ENCODE measurements at places on chromosomes 12 and 14. TPM values are rescaled to one million over a fixed set of nuclear protein-coding genes. Genes with fewer than 3 reads are reported as not detected.

ACRBP gene
- 18.0 TPM for total RNA-seq

DDX11 gene
- 88.9 TPM for total RNA-seq

CLEC1A gene
- total RNA-seq, result not detected

FICD gene
- 3.0 TPM for total RNA-seq

GLIPR1L1 gene
- total RNA-seq, result not detected

FAM186B gene
- 0.18 TPM for total RNA-seq

CEP83 gene
- 25.0 TPM for total RNA-seq

ZNF268 gene
- 8.2 TPM for total RNA-seq

AMDHD1 gene
- total RNA-seq, result not detected

GRCh38 chr14:26339381-26339780 is 258.5 kb downstream of the NOVA1 start:
- H3K27me3 ChIP-seq, result no peaks in the 10 kb centered on the region
- no peaks in the 10 kb centered on the region for H3K36me3 ChIP-seq

- H3K27ac ChIP-seq, result no peak overlapping the region
- peaks cover 30% of the 10 kb centered on the region for H3K27me3 ChIP-seq
- no peaks in the 10 kb centered on the region for H3K36me3 ChIP-seq
Measured at GRCh38 chr12:6110006-6110405, 14.5 kb downstream of the VWF start.

DNA sequence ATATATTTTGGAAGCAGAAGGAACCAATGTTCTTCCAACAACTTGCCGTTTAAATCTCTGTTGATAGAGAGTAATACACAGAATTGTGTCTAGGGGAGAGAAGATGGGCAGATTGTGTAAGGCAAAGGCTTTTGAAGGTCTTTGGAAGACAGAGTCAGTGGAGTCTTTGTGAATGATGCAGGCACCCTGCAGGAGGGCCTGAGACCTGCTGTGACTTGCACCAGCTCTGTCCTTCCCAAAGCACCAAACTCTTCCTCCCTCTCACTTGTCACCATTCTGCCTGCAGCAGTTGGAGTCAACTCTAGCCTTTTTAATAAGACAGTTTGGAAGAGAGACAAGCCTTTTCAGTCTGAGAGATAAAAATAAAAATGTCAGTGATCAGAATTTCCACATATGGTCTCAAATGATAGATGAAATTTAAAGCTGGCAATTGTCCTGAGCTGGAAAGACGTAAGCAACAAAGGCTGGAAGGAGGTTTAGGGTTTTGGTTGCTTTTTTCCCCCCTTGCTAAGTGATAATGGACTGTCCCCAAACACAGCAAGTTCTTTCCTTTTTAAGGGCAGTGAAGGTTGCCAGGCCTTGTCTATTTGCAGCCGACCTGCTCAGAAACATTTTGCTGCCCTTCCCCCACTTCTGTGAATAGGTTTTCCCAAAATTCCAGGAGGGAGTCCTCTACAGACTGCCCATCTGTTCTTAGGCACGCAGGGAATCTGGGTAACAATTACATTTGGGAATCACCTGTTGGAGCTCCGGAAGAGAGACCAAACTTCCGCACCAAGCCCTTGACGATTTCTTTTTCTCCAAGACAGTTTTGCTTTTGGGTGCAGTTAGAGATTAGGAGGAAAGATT is 103.0 kb upstream of the NTF3 start:
- no peaks in the 10 kb centered on the region for H3K4me1 ChIP-seq
- no peak overlapping the region for H3K4me3 ChIP-seq
- no peaks in the 10 kb centered on the region for H3K27me3 ChIP-seq

DNA sequence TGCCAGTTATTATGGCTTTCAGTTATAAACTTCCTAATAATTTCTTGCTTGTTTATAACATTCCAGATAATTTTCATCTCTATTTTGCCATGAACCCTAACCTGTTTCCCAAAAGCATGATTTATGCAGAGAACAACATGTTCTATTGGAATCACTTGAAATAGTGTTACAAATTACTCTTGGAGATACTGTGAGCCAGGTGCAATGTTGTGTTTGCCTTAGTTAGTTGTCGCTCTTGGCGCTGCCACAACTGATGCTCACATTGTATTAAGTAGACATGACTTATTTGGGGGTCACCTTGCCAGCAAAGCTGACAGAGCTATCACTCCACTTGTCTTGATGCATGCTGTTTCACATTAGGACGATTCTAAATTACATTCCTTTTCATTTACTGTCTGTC is 49.4 kb downstream of the TSPAN8 start:
- DNase-seq, result no peak
- no peaks in the 10 kb centered on the region for H3K27me3 ChIP-seq
- no peaks in the 10 kb centered on the region for H3K36me3 ChIP-seq
- no peaks in the 10 kb centered on the region for H3K4me1 ChIP-seq
- H3K27ac ChIP-seq, result no peak overlapping the region

- no peaks in the 10 kb centered on the region for H3K27me3 ChIP-seq
- H3K4me1 ChIP-seq, result peaks cover 16% of the 10 kb centered on the region
- peak overlapping the region; percentile 85 for H3K4me3 ChIP-seq
- peaks cover 23% of the 10 kb centered on the region for H3K36me3 ChIP-seq
Measured at GRCh38 chr12:110743571-110744093, 941 bp upstream of the PPP1CC start.

- no peaks in the 10 kb centered on the region for H3K36me3 ChIP-seq
- peak overlapping the region; percentile 97 for H3K27ac ChIP-seq
- DNase-seq, result peak; percentile 19
- H3K27me3 ChIP-seq, result no peaks in the 10 kb centered on the region
- peaks cover 34% of the 10 kb centered on the region for H3K4me1 ChIP-seq
- H3K4me3 ChIP-seq, result peak overlapping the region; percentile 59
Measured at GRCh38 chr14:90381999-90382451, 14.8 kb upstream of the CALM1 start.

- H3K4me3 ChIP-seq, result no peak overlapping the region
- peaks cover 12% of the 10 kb centered on the region for H3K4me1 ChIP-seq
- H3K27me3 ChIP-seq, result no peaks in the 10 kb centered on the region
- H3K27ac ChIP-seq, result peak overlapping the region; percentile 55
Measured at GRCh38 chr12:116194935-116195431, 82.5 kb downstream of the MED13L start.

- H3K4me3 ChIP-seq, result no peak overlapping the region
- no peaks in the 10 kb centered on the region for H3K36me3 ChIP-seq
- H3K4me1 ChIP-seq, result no peaks in the 10 kb centered on the region
- H3K27me3 ChIP-seq, result no peaks in the 10 kb centered on the region
- no peak overlapping the region for H3K27ac ChIP-seq
Measured at GRCh38 chr12:68113644-68114043, 45.9 kb downstream of the IFNG start.

DNA sequence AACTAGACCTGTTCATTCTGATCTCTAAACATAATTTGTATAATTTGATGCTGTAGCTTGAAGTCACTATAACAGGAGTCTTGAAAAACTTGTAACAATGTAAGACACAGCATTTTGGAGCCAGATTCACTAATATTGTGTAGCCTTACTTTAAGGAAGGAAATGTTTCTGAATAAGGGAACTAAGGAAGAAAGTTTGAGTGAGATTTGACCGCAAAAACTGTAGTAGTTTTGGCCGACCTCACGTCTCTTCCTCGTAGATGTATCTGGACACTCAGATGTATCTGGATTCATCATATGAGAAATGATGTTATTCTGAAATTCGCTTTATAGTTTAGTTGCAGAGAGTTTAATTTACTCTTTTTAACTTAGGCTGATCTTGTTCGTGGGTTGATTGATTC is 13.9 kb upstream of the DNAH10 start:
- H3K4me3 ChIP-seq, result no peak overlapping the region
- peaks cover 84% of the 10 kb centered on the region for H3K36me3 ChIP-seq
- no peak overlapping the region for H3K27ac ChIP-seq
- H3K27me3 ChIP-seq, result no peaks in the 10 kb centered on the region
- DNase-seq, result no peak
- H3K4me1 ChIP-seq, result no peaks in the 10 kb centered on the region

DNA sequence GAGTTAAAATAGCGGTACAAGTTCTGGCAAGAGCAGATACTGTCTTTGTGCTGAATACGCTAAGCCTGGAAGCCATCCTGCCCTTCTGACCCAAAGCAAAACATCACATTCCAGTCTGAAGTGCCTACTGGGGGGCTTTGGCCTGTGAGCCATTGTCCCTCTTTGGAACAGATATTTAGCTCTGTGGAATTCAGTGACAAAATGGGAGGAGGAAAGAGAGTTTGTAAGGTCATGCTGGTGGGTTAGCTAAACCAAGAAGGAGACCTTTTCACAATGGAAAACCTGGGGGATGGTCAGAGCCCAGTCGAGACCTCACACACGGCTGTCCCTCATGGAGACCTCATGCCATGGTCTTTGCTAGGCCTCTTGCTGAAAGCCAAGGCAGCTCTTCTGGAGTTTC is 18.5 kb downstream of the EMP1 start:
- H3K4me3 ChIP-seq, result no peak overlapping the region
- 0 out of 2 replicates have a peak, but pooled peaks cover 5% of the 10 kb centered on the region for H3K27me3 ChIP-seq
- H3K4me1 ChIP-seq, result no peaks in the 10 kb centered on the region
- no peaks in the 10 kb centered on the region for H3K36me3 ChIP-seq

DNA sequence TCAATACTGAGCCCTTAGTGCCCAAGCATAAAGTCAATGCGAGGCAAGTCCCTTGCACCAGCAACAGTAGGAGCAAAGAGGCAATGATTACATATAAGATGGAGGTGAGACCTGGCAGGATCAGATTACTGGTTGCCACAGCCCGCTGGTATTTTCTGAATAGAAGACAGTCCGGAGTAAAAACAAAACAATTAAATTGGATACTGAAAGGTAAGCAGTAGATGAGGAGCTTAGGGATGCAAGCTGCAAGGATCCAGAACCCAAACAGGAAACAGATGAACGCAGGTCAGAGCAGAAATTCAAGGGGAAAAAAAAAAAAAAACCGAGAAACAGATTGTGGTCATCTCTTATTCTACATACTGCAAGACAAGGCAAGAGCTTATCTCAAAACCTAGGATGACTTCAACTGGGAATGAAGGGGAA is 119.6 kb downstream of the MED13L start:
- no peaks in the 10 kb centered on the region for H3K27me3 ChIP-seq
- H3K4me1 ChIP-seq, result peaks cover 39% of the 10 kb centered on the region
- DNase-seq, result no peak
- H3K27ac ChIP-seq, result no peak overlapping the region

GRCh38 chr14:21791749-21792148 is 118.1 kb upstream of the OR4E1 start:
- DNase-seq, result no peak
- H3K36me3 ChIP-seq, result no peaks in the 10 kb centered on the region
- H3K27ac ChIP-seq, result no peak overlapping the region

DNA sequence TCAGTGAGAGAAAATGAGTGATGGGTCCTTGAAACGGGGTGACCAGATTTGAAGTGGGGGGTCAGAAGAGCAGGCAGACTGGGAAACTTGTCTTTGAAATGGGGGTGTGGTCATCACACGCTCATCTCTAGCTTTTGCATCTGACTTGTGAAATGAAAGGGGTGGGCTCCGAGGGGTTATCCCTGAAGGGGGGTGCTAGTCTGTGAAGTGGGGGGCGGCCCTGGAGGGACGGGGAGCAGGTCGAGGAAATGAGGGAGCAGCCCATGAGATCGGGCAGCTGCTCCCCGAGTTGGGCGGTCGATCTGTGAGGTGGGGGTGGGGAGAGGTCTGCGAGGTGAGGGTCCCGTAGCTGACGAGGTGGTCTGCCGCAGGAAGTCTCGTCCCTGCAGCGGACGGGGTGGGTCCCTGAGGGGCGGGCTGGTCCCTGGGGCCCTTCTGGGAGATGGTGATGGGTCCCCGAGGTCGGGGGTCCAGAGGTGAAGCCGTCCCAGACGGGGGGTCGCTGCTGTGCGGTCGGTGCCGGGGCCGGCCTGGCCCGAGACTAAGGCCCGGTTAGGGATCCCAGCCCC is 542 bp downstream of the PXN start:
- peak overlapping the region; percentile 76 for H3K27ac ChIP-seq
- H3K4me3 ChIP-seq, result peak overlapping the region; percentile 70
- H3K4me1 ChIP-seq, result peaks cover 37% of the 10 kb centered on the region
- H3K36me3 ChIP-seq, result no peaks in the 10 kb centered on the region

GRCh38 chr14:84421621-84422020 is 1108.3 kb upstream of the FLRT2 start:
- H3K27ac ChIP-seq, result no peak overlapping the region
- no peaks in the 10 kb centered on the region for H3K27me3 ChIP-seq
- no peaks in the 10 kb centered on the region for H3K4me1 ChIP-seq
- DNase-seq, result no peak
- H3K36me3 ChIP-seq, result no peaks in the 10 kb centered on the region

DNA sequence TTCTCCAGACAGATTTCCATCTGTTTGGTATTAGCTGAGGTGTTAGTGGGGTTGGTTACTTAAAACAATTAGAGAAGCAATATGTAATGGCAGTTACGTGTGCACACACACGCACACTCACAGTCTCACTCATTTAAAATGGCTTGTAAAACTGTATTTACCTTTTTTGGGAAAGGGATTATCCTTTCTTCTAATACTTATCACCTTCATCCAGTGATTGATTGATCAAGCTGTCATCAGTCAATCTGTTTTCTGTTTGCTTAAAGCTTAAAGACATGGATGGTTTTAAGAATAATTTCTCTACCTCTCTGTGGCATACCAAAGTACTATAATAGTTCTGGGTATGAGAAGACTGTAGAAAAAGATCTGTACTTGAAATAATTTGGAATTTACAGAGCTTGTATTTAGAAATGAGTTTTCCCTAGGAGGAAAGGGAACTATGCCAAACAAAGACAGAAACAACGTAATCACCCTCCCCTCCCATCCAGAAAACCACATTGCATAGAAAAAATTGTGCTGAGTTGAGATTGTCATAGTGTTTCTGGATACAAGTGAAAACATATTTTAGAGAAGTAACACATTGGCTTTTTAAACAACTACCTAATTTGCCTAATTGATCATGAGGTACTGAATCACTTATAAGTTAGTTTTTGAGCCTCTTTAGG is 455.8 kb downstream of the PCNX1 start:
- no peak for DNase-seq
- peak overlapping the region; percentile 93 for H3K27ac ChIP-seq
- no peak overlapping the region for H3K4me3 ChIP-seq
- H3K27me3 ChIP-seq, result no peaks in the 10 kb centered on the region

DNA sequence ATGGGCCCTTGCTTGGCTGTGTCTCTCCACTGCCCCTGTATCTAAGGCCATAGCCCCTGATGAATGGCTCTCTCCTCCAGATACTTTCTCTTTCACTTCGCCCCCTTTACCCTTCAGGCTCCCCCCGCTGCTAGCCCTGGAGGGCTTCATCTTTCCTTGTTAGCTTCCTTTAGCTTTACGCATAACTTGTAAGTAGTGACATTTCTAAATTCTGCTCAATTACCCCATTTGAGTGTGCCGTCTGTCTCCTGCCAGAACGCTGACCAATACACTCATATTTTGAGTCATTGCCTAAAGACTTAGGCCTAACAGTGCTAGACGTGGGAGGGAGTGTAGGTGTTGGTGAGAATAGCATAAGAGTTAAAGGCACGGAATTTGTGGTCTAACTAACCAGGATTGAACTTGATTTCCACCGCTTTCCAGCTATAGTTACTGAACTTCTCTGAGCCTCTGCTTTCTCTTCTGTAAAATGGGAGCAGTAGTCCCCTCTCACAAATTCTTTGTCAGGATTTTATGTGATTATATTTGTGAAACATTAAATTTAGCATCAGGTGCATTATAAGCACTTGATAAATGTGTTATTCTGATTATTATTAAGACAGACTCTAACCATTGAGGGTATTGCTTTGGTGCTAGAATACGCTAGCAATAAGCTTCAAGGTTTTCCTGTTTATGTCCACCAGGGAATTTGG is 129.3 kb downstream of the ZFP36L1 start:
- H3K36me3 ChIP-seq, result no peaks in the 10 kb centered on the region
- no peaks in the 10 kb centered on the region for H3K4me1 ChIP-seq
- H3K27ac ChIP-seq, result no peak overlapping the region
- DNase-seq, result no peak

GRCh38 chr12:51773145-51773869 is 75.2 kb downstream of the FIGNL2 start:
- H3K27ac ChIP-seq, result no peak overlapping the region
- no peaks in the 10 kb centered on the region for H3K4me1 ChIP-seq
- peaks cover 31% of the 10 kb centered on the region for H3K27me3 ChIP-seq
- H3K4me3 ChIP-seq, result no peak overlapping the region
- H3K36me3 ChIP-seq, result no peaks in the 10 kb centered on the region

GRCh38 chr12:10167599-10167998 is 4.3 kb downstream of the OLR1 start:
- H3K4me3 ChIP-seq, result no peak overlapping the region
- H3K4me1 ChIP-seq, result no peaks in the 10 kb centered on the region
- H3K27me3 ChIP-seq, result no peaks in the 10 kb centered on the region

All from K562 (cell line).